ENCODE measurements at places on chromosomes 13 and 19. TPM values are rescaled to one million over a fixed set of nuclear protein-coding genes. Genes with fewer than 3 reads are reported as not detected.
A peak's percentile ranks its signal among the peaks of the same experiment; 100 is the strongest.

DNA sequence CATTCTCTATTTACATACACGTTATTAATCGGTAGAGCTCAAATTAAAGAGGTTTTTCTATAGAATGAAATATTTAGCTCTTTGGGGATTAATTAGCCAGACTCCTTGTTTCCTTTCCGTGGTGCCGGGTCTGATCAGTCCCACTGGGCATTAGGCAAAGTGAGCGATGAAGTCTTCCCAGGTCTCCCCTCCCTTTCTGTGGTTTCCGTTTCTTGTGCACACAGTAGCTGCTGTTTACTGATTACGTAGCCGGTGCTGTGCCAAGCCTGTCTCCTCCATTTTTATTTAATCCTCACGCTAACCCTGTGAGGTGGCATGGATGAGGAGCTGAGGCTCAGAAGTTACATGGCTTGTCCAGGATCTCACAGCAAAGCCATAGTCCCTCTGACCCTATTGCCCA, 9.0 kb downstream of the SLC25A15 start:
- H3K4me3 ChIP-seq = no peak overlapping the region
- DNase-seq = no peak
- H3K27me3 ChIP-seq = no peaks in the 10 kb centered on the region
- peak overlapping the region; percentile 72 for H3K27ac ChIP-seq

DNA sequence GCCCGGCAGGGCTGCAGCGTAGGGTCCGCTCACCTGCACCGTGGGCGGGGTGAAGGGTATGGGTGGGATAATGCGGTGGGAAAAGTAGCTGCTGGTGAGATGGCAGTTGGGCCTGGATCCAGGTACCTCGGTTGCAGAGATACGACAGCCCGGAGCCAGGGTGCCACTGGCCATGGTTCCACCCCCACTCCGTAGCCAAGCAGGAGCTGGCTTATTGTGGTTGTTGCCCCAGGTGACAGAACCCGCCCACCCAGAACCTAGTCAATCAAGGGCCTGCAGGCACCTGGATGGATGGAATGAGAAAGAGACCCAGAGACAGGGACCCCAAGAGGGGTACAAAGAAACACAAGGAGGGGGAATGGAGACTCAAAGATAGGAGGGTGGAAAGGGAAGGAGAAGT, 3.5 kb upstream of the LHB start:
- no peak overlapping the region for H3K27ac ChIP-seq
- H3K36me3 ChIP-seq = no peaks in the 10 kb centered on the region
- no peak for DNase-seq
- H3K27me3 ChIP-seq = peaks cover 19% of the 10 kb centered on the region
- no peak overlapping the region for H3K4me3 ChIP-seq

The COX7A1 gene
- total RNA-seq = not detected

The CEACAM20 gene
- total RNA-seq = not detected

DNA sequence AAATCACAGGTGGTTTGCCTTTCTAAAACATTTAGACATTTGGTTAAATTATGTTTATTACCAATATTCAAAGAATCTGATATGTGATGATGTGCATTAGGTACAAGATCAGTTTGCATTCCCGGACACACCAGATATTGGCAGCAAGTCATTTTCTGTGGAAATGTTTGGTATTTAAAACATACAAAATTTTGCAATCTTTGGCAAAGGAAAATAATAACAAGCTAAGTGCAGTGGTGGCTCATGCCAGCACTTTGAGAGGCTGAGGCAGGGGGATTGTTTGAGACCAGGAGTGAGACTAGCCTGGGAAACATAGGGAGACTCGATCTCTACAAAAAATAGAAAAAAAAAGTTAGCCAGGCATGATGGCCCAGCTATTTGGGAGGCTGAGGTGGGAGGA, 29.1 kb upstream of the TSC22D1 start:
- no peak for DNase-seq
- H3K27ac ChIP-seq = no peak overlapping the region
- H3K36me3 ChIP-seq = no peaks in the 10 kb centered on the region
- no peaks in the 10 kb centered on the region for H3K4me1 ChIP-seq

GRCh38 chr13:33256148-33256840, 29.3 kb downstream of the STARD13 start:
- no peaks in the 10 kb centered on the region for H3K36me3 ChIP-seq
- DNase-seq = no peak
- H3K27me3 ChIP-seq = peaks cover 6% of the 10 kb centered on the region
- no peak overlapping the region for H3K27ac ChIP-seq
- no peaks in the 10 kb centered on the region for H3K4me1 ChIP-seq

- no peaks in the 10 kb centered on the region for H3K27me3 ChIP-seq
- H3K27ac ChIP-seq = no peak overlapping the region
Observed at GRCh38 chr19:4800591-4801081, 9.1 kb downstream of the FEM1A start.

GRCh38 chr19:6253954-6254733, 25.6 kb downstream of the MLLT1 start:
- no peaks in the 10 kb centered on the region for H3K27me3 ChIP-seq
- no peak overlapping the region for H3K27ac ChIP-seq
- peaks cover 24% of the 10 kb centered on the region for H3K36me3 ChIP-seq
- no peak for DNase-seq
- no peak overlapping the region for H3K4me3 ChIP-seq

GRCh38 chr13:111537843-111538499, 217.5 kb downstream of the TEX29 start:
- H3K27me3 ChIP-seq = peaks cover 54% of the 10 kb centered on the region
- H3K4me3 ChIP-seq = no peak overlapping the region
- H3K27ac ChIP-seq = no peak overlapping the region
- no peaks in the 10 kb centered on the region for H3K36me3 ChIP-seq
- peaks cover 12% of the 10 kb centered on the region for H3K4me1 ChIP-seq

The CAMSAP3 gene
- 0.52 TPM for total RNA-seq

The NRTN gene
- 0.38 TPM for total RNA-seq

GRCh38 chr13:56201834-56202233, 938.9 kb upstream of the PRR20A start:
- H3K27ac ChIP-seq = no peak overlapping the region
- H3K27me3 ChIP-seq = no peaks in the 10 kb centered on the region
- H3K4me3 ChIP-seq = no peak overlapping the region
- no peak for DNase-seq
- no peaks in the 10 kb centered on the region for H3K36me3 ChIP-seq

DNA sequence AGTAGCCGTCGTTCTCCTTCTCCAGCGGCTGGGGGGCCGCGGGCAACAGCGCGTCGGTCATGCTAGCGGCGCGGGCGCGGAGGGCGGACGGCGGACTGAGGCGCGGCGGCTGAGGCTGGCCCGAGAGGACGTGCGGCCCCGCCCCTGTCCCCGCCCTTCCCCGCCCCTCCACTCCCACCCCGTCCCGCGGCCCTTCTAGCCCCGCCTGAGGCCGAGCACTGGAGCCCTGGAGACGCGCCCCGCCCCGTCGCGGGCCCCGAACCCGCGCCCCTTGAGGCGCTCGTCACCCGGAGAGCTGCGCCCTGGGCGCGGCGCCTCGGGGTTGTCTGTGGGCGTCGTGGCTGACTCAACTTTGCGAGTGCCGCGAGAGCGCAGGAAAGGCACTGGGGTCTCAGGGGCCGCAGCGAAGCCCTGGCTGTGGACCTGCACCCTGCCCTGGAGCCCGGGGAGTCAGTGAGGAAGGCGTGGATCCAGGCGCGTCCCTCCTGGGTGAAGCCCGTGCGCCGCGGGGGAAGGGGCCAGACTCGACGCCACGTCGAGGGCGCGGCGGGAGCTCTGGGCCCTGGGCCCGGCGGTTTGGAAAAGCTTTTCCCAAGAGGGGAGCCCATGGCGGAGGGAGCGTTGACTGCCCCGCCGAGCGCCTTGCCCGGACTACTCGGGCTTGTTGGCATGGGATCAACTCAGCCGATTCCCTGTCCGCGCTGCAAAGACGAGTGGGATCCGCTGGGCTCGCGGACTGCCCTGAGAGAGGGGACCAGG, at the start of gene RHPN2:
Gene RHPN2 (minus strand): TSS at position 97 of the 759 bp plus-strand sequence. CDS start 36 bp downstream, at position 61.
- H3K27ac ChIP-seq = no peak within 1 kb of the TSS
- peak within 1 kb of the TSS; percentile 71 for H3K4me3 ChIP-seq
- H3K36me3 ChIP-seq = no peaks in the 10 kb centered on the region
- H3K4me1 ChIP-seq = no peaks in the 10 kb centered on the region
- DNase-seq = peak; percentile 82

Measured in activated naive CD8-positive, alpha-beta T cell treated with anti-CD3 and anti-CD28 coated beads for 36 hours (primary cell).